Dermis microvascular lymphatic vessel endothelial cell (primary cell): ENCODE measurements at places on chromosomes 5 and 9. TPM values are rescaled to one million over a fixed set of nuclear protein-coding genes. Genes with fewer than 3 reads are reported as not detected.
A peak's percentile ranks its signal among the peaks of the same experiment; 100 is the strongest.

GRCh38 chr5:4857761-4858160 lies 282.4 kb upstream of the ADAMTS16 start:
- DNase-seq: no peak

OR1N1 gene
- total RNA-seq: not detected in 2 replicates

GRCh38 chr5:57447658-57448057 lies 35.0 kb downstream of the ACTBL2 start:
- DNase-seq: no peak

ABCA1 gene
- total RNA-seq: 9.2 and 9.9 TPM in 2 replicates

DNA sequence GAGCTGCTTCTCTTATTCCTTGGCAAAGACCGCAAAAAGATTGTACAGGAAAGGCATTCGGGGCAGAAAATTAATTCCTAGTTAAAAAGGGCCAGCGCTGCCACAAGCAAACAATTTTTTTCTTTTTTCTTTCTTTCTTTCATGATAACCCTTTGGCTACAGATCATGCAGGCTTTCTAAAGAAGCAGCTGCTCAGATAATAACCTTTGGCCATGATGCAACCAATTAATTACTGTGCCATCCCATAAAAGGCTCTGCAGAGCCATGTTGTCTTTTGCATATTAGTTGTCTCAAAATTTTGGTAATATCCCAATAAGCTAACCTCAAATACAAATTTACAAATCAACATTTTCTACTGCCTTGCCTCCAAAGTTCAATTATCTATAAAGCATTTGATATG lies 758.4 kb upstream of the SEMA6A start:
- DNase-seq: no peak

- DNase-seq: no peak
Measured at GRCh38 chr5:135222171-135222681, 176.8 kb downstream of the MACROH2A1 start.

SPATA31A6 gene
- not detected in 2 replicates for total RNA-seq

DNA sequence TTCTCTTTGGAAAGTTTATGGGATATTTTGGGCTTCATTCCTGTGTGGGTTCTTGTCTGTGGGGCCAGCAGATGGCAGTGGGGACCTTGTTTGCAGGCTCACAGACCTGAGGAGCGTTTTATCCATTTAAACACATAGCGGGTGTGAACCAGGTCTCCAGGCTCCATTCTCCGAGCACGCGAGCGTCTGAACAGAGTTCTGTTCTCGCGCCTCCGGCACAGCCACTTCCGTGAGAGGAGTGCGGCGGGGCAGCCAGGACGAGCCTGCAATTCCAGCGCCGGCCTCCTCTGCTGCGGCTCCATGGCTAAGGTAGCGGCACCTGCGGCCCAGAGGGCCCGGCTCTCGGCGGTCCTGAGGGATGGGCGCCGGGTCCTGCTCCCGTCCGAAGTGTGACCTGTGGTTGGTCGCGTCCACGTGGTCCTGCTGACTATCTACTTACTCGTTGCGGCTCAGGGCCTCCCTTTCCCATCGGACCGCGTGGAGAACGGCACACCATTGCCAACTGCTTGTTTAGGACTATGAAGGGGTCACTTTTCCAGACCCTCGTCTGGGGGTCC lies 7.3 kb downstream of the NRARP start:
- peak; percentile 70 for DNase-seq

- DNase-seq: no peak
Measured at GRCh38 chr9:126532489-126532888, 81.2 kb upstream of the LMX1B start.

PAEP gene
- not detected in 2 replicates for total RNA-seq

ASS1 gene
- total RNA-seq: 2.3 and 4.2 TPM in 2 replicates

DNA sequence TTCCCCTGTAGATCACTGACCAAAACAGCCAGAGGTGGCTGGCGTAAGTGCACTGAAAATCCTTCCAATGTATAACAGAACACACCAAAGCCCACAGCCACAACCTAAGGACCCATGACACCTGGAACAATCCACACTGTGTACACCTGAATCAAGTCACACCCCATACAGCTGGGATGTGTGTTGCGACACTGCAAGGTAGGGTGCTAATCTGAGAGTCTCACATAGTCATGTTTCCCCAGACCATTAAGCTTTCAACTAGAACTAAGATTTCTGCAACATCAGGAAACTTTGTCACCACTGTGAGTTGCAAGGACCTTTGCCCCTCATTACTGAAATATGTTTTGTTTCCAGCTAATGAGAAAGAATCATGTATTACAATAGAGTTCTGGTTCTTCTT lies 59.4 kb downstream of the MED27 start:
- no peak for DNase-seq

- DNase-seq: no peak
Measured at GRCh38 chr5:31648326-31648725, 9.4 kb downstream of the PDZD2 start.

DNA sequence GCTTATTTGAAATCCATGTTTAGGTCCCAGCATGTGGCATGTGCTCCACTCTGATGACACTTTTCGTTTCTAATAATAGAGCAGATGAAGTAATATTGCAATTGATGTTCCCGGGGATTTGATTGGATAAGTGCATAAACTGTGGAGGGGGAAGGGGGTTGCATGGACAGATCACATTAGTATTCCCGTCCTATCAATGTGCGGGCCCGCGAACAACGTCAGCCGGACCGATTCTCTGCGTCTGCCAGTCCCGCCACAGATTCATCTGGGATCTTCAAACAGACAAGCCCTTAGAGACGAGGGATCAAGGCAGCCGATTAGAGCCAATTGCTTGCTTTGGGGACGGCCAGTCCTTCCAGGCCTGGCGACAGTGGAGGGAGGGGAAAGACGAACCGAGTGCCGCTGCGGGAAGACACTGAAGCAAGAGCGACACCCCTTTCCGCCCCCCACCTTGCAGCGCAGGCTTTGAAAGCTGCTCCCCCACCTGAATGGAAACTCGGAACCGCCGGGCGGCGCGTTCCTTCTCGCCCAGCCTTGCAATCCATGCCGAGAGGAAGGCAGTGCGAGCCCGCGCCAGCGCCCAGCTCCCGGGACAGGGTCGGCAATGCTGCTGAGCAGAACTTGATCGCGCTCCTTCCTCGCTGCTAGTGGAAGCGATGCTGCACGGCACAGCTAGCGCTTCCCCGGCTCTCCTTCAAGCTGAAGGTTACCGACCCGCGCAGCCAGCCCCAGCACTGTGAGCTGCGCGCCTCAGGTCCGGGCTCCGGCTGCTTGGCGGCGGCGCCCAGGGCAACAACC lies at the start of gene RGS7BP:
RGS7BP (plus strand) TSS at position 247 of the 798 bp plus-strand sequence. CDS start 610 bp downstream, outside the sequence.
- no peak for DNase-seq

SLIT3 gene
- under 0.01 TPM in 1 of 2 replicates, not detected in the other for total RNA-seq

DNA sequence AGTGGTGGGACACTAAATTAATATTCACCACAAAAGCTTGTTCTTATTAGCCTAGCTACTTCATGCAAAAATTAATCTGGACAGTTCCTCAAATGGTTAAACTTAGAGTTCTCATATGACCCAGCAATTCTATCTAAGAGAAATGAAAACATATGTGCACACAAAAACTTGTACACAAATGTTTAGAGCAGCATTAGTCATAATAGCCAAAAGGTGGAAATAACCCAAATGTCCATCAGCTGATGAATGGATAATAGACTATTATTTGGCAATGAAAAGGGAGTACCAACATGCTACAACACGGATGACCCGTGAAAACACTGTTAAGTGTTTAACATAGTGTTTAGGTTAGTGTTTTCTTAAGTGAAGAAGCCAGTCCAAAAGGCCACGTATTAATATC lies 32.8 kb upstream of the TNIP1 start:
- DNase-seq: no peak

GRCh38 chr5:97549496-97549895 lies 366.4 kb upstream of the RIOK2 start:
- no peak for DNase-seq

GRCh38 chr5:51832934-51833470 lies 449.8 kb downstream of the ISL1 start:
- DNase-seq: no peak

ZMYND19 gene
- 13.7 and 15.0 TPM in 2 replicates for total RNA-seq

- DNase-seq: peak; percentile 57
Measured at GRCh38 chr5:149605998-149606724, 24.9 kb downstream of the ARHGEF37 start.

DNA sequence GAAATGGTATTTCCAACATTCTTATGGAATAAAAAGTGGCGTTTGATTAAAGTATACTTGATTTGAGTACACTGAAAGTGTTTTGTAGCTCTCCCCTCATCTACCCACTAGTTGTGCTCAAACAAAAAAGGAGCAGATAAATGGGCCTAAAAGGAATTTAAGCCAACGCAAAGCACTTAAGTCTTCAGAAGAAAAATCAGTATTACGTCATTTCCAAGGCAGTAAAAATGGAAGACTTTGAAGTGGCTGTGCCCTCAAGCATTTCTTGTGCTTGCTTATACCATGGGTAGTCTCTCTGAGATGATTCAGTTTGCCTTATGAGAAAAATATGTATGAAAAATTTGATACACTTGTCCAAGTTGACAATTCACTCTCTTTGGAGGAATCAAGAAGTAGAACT lies 279.9 kb upstream of the CD180 start:
- no peak for DNase-seq

PCDHGA7 gene
- total RNA-seq: 0.64 and 1.5 TPM in 2 replicates

GRCh38 chr5:111551161-111551560 lies 38.8 kb upstream of the STARD4 start:
- peak; percentile 64 for DNase-seq

DNA sequence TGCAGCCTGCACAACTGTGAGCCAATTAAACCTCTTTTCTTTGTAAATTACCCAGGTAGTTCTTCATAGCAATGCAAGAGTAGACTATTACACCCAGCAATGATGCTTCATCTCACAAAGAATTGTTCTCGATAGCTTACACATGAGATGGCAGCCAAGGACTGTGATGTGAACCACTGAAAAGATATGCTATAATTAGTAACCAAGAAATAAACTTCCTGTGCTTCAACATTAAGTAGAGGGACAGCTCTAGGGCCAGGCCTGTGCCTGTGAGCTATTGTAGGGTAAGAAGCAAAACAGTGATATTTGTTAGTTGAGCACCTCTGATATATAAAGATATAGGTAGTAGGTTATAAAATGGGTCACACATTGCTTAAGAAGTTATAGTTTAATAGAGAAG lies 41.8 kb upstream of the DPYSL3 start:
- no peak for DNase-seq

DNA sequence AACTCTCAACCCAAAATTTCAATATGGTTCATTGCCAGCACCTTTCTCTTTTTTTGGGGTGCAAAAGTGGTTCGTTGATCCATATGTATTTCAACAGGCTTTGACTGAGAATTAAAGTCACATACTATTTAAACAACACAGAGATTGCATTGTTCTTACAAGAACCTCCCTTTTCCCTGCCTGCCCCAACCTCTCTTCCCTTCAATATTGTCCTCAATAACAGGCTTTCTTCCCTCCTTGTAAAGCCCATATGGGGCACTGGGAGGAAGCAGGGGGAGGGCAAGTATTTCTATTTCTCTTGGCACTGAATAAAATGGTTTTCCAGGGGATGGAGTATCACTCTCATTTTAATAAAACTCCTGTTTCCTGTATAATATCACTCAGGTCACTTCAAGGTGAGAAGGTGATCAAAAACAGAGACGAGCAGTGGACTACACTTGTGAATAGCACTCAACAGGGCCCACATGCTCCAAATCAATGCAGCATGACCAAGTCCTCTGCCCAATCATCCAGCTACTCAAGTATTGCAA lies 65.1 kb downstream of the EFNA5 start:
- peak; percentile 56 for DNase-seq

DNA sequence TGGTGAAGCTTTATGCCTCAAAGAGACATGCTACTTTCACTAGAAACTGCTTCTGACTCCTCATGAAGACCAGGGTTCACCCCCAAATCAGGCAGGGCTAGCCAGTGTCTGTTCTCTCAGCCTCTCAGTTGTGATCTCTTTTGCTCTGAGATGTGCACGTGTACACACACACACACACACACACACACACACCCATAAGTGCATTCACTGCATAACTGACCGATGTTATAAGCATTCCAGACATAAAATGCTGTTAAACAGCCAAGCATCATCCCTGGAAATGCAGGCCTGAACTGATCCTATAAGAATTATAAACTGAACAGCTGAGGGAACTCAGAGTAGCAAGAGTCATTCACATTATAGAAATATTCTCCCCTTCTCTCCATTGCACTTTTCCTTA lies 85.0 kb downstream of the FSTL4 start:
- DNase-seq: no peak

PRPF4 gene
- total RNA-seq: 21.8 and 21.9 TPM in 2 replicates

GRCh38 chr5:113082547-113082905 lies 105.9 kb downstream of the DCP2 start:
- DNase-seq: no peak

DNA sequence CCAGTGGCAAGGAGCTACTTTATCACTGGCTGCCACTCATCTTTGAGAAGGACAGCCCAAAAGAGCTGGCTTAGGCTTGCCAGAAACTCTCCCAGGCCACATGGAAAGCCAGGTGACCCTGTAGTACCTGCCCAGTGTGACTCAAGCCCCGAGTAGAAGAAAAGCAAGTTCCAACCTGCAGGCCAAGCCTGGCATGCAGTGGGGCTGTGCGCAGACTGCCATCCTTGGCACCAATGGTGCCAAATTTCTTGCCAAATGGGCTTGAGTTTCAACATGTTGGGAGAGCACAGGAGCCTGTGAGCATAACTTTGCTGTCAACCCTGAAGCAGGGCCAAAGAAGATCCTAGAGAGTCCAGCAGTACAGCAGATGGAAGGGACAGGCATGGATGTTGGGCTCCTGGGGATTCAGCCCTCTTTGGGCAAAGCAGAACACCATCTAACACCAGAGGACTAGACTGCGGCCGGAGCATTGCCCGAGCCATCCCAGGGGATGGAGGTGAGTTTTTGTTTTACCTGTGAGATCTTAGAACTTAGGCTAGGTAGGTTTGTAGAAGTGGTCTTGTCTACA lies 27.3 kb upstream of the SHB start:
- no peak for DNase-seq

RNF44 gene
- total RNA-seq: 2.4 and 7.0 TPM in 2 replicates

ARRDC3 gene
- total RNA-seq: 87.1 and 89.5 TPM in 2 replicates

SPTLC1 gene
- 85.1 and 94.8 TPM in 2 replicates for total RNA-seq

DNA sequence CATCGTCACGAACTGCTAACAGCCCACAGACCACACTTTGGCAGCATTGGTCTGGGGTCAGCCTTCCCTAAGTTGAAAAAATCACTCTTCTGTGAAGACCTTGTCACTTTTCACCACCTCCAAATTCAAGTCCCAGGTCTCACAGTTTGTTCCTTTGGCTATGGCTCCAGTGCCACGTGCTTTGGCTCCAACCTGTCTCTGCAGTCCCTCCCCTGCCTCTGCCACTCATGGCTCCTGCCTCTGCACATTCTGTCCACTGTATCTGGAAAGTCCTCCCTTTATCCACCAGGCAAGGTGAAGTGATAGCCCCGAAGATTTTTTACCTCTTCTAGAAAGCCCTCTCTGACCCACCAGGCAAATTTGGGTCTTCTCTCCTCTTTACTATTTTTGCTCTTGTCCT lies 5.3 kb downstream of the CKMT2 start:
- DNase-seq: no peak

GRCh38 chr9:7265181-7265580 lies 507.4 kb downstream of the KDM4C start:
- no peak for DNase-seq

DNA sequence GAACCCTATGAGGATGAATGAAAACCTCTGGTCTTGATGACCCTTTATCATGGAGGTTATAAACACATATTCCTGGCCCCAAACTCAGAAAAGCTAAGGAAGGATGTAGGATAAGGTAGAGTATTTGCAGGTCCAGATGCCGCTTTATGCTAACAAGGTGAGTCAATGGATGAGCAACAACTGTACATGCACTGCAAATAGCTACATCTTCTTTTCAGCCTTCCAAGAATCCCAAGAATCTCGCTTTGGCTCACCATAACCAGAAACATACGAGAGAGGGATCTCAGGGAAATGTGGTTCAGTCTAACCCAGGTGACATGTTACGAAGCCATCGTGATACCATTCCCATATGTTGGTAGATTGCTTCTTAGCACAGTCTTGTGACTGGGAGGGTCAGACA lies 152.3 kb upstream of the ANKH start:
- DNase-seq: no peak

LHX3 gene
- total RNA-seq: not detected in 2 replicates
